ENCODE measurements at places on chromosomes 11 and 22.

DNA sequence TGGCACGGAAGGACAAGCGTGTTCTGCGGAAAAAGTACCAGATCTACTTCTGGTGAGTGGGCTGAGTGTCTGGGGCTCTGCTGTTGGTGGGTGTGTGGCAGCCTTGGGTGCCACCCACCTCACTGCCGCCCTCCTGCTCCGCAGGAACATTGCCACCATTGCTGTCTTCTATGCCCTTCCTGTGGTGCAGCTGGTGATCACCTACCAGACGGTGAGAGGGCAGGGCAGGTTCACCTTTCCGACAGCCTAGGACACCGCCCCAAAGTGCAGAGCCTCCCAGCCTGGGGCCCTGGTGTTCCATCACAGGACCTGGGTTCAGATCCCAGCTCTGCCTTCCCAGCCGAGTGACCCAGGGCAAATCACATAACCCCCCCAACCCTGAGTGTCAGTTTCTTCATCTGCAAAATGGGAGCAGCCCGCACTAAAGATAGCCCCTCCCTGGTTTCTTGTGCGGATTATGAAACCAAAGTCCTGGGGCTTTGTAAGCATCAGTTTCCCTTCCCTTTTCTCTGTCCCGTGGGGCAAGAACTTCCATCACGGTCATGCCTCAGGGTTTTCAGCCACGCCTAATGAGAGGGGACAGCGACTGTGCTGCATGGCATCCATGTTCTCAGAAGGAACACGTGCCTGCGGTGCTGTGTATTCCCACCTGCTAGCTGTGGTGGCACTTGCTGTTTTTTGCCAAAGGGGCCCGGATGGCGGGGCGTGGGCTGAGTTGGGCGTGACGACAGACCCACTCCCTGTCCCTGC, 9.8 kb upstream of the TAGLN start:
- no peak for DNase-seq

- DNase-seq, result no peak
Measured at GRCh38 chr11:83639995-83640758, 354.0 kb upstream of the CCDC90B start.

DNA sequence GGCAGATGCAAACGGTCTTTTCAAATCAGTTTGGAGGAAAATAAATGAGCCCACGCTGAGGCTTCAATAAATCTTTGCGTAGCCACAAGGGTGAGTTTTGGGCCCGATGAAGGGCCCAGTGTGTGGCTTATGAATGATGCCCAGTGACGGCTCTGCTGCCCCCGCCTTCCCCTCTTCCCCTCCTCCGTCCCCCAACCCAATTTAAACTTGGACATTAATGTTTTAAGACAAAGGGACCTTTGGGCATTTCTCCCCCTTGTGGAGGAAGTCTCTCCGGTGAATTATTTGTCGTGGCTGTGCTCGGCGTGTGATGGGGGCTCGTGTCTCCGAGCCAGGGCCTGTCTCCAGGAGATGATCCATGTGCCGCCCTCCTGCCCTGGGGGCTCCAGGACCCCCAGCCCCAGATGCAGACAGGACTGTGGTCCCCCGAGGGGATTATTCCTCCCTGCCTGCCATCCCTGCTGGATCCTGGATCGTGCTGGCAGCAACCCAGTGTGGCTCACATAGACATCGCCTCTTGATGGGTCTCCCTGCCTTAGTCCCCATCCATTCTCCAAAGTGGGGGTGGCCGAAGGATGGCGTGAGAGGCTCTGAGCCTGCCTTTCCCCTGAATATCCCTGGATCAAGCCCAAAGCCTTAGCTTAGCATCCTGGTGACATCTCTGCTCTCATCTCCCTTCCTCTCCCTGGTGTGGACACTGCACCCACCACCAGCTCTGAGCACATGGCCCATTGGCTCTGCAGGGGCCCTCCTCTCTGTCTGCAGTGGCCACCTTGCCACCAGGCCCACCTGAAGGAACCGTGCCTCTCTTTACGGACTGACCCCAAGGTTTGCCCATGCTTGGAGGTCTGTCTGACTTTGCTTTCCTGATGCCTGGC, 56.4 kb downstream of the SMIM38 start:
- DNase-seq, result no peak

DNA sequence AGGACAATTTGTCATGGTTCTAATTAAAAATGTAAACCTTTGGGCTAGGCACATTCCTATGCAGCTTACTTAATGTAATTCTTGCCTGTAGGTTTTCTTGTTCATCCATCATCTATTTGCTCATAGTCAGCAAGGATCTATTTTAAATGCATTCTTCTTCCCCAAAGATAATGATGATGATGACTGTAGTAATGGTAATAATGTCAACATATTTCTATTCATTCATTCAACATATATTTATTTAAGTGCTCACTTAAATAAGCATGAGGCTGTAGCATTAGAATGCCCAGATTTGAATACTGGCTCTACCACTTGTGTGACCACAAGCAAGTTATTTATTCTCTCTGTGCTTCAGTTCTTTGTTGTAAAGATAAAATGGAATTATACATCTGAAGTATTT, 169.6 kb upstream of the SYN3 start:
- DNase-seq, result no peak

DNA sequence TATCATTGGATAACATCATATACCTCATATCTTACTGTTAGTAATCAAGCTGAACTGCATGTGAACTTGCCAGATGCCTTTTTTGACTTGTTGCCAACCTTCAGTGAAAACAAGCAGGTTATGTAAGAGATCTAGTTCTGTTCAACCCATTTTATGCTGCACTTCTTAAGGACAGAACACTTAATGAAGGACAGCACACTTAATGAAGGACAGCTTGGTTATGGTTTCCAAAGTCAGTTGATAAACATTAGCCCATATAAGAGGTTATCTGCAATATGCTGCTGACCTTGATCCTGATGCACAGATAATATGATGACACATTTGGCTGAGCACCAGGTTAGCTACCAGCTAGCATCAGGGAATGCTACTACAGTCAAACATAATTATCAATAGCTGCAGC, 358.7 kb upstream of the PDGFD start:
- no peak for DNase-seq

GRCh38 chr11:134015556-134015955, 53.3 kb upstream of the JAM3 start:
- DNase-seq, result no peak

DNA sequence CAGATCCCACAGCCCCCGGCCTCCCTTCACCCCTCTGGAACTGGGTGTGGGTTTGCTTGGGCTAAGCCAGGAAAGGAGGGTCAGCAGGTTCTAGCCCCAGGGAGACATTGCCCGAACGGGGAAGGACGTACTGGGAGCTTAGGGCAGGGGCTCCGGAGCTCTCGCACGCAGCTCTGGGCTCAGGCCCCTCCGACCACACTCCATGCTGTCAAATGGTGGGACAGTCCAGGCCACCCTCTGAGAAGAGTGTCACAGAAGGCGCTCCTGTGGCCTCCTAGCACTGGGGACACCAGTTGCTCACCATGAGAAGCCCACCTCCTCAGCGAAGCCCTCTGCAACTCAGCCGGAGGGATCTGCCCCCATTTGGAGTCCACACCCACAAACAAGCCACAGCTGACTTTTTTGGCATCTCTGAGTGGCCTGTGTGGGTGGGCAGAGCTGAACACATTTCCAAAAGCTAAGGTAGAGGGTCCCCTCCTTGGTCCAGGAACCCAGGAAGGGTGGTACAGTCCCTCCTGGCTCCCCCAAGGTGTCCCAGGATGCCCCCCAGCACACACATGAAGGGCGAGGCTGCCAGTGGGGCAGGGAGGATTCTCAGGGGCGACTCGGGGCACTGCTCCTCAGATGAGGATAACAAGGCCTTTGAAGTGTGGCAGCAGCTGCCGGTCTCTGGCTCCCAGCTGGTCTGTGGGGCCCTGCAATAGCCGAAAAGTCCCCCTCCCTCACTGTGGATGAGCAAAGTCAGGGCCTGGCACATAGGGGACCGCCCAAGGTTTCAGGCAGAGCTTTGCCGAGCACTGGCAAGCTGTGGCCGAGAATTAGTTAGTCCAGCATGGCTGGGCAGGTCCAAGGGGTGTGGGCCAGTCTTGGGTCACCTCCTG, 13.0 kb upstream of the TEF start:
- no peak for DNase-seq

- DNase-seq, result peak; percentile 40
Measured at GRCh38 chr11:78192223-78192719, 3.6 kb downstream of the USP35 start.

- no peak for DNase-seq
Measured at GRCh38 chr11:34238966-34239365, 118.8 kb downstream of the ABTB2 start.

DNA sequence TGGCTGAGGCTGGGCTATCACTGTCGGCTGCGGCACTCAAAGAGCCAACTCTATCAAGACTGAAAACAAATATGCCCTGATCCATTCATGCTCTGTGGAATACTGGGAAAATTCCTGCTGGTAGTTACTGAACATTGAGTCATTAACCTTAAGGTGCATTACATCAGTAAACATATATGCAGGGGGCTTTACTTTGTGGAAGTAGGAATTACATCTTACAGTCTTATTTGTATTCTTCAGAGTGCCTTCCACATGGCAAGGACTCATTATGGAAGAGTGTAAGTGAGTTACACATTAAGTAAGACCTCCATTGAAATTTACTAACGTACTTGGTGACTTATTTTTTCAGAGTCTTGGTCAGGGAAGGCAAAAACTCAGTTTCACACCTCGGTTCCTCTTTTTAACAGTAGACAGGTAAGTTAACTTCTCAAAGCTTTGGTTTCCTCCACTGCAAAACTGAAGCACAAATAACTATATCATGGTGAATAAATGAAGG, 4.5 kb downstream of the OR5B21 start:
- DNase-seq, result no peak

GRCh38 chr11:78583889-78584288, 9.2 kb upstream of the NARS2 start:
- no peak for DNase-seq
